Mammary epithelial cell (primary cell): ENCODE measurements at places on chromosomes 7 and 10.

DNA sequence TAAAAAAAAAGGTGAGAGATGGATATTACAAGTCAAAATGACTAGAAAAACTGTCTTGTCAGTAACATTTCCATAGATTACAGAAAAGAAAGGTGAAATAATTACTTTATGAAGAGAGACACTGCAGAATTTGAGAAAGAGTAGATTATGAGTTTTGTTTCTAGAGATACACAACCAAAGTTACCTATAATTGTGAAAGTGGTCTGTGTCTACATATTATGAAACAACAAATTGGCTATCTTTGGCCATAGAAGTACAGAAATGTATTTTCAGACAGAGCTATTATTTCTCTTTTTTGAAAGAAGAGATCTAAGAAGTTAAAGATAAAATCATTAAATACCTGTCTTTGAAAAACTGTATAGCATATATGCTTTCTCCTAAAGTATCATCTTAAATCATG lies 30.1 kb downstream of the KCND2 start:
- DNase-seq = no peak

DNA sequence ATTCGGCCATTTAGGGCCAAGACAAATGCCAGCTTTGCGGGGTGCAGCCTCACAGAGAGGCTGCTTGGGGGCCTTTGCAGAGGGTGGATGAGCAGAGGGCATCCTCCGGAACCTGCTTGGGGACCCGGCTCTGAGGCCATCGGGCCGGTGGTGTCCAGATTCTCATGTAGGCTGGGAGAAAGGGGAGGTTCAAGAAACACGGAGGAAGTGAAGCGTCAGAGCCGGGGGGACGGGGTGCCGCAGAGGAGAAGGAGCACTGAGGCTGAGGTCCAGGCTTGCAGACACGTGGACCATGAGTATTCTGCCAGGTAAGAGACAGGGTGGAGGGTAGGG lies 150.7 kb upstream of the SHH start:
- no peak for DNase-seq

- DNase-seq = no peak
Observed at GRCh38 chr7:153588586-153588985, 463.6 kb upstream of the DPP6 start.

DNA sequence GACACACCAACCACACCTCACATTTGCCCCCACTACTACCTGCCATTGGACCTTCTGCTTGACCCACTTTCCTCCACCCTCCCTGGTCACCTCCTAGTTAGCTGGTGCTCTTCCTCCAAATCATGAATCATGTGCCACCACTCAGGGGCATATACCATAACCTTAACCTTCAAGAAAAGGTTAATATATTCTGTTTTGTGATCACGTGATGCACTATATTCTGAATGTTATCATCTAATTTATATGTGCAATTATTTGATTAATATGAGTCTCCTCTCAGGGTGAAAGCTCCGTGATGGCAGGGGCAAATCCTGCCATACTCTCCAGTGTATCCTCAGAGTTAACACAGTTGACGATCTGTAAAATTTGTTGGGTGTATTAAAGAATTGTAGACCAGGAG lies 635.5 kb downstream of the XPNPEP1 start:
- DNase-seq = no peak

GRCh38 chr7:27438881-27439589 lies 196.4 kb downstream of the EVX1 start:
- DNase-seq = no peak

DNA sequence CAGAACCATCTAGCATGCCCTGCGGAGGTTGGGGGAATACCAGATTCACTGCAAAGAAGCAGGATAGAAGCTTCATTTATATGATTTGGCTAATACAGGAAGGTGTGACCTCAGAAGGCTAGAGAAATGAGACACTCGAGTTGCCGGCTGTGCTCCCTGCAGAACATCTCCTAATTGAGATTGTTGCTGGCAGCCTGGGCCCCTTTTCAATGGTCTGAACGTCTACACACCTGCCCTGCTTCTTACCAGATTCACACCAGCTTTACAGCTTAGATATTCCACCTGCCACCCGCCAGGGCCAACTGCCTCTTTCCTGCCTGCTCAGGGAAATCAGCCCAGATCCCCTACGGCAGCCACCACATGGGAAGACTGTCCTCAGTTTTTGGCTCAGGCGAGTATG lies 475.3 kb upstream of the AUTS2 start:
- DNase-seq = no peak

DNA sequence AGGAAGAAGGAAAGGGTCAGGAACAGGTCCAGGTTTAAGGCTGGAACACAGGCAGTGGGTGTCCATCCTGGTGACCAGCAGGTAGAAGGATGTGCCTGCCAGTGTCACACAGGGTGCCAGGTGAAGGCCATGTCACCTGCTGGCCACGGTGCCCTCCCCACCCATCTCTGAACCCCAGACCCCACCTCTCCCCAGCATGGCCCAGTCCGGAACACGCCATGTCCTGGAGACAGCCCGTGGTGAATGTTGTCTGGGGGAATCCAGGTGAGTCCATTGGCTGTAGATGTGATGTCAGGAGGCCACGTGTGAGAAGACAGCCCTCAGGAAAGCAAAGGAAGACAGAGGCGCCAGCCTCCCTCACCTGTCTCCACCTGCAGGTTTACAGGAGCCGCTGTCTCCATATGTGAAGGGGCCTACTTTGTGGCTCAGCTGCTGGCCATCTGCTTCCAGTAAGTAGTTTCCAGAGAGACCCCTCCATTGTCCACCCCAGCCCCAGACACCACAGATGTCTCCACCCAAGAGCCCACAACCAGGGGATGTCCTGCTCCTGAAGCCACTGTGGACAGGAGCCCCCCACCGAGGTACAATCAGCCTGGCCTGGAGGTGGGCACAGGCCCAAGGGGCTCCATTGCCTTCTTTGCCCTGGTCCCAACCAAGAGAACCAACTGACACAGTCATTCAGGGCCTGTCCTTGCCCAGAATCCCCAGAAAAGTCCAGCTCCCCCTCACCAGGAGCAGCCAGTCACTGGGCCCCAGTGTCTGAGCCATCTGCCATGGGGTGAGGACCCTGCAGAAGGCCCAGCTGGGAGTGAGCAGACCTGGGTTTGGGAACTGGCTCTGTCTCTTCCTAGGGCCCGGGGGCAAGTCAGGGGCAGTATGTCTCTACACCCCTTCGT lies 20.7 kb downstream of the TMEM72 start:
- DNase-seq = no peak

- DNase-seq = peak; percentile 64
Observed at GRCh38 chr10:34281661-34282582, 533.2 kb downstream of the PARD3 start.

DNA sequence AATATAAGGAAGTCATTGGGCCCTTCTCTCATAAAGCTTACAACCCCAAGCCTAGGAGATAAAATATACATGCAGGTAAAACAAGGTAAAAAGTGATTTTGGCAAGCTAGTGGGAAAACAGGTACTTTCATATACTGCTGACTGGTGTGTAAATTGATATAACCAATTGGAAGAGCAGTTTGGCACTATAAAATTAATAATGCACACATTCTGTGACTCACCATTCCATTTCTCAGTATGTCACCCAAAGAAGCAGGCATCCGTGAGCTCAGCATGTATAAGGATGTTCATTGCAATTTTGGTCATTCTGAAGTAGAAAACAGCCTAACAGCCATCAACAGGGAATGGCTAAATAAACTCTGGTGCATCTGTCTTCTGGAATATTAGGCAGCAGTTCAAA lies 2.9 kb downstream of the MACROH2A2 start:
- DNase-seq = peak; percentile 26

DNA sequence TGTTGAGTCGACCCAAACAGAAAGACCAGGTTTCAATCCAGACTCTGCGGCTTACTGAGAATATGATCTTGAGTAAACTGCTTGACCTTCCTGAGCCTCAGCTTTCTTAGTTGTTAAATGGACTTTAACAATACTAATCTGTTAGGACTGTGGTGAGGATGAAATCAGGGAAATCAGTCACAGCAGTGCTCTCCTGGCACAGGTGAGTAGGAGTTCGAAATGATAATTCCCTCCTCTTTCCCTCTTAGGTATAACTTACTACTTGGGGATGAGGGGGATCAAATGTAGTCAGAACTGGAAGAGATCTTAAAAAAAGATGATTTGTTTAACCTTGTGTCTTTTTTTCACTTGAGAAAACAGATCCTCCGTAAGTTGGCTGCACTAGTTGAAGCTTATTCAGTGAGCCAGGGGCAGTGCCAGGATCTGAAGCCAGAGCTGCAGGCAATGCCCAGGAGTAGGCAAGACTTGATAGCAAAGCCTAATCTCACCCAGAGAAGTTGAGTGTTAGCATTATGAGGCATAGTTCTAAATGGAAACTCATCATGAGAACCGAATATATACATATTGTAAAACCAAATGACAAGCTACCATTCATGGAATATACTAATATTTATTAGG lies 1.8 kb upstream of the MAGI2 start:
- DNase-seq = no peak

DNA sequence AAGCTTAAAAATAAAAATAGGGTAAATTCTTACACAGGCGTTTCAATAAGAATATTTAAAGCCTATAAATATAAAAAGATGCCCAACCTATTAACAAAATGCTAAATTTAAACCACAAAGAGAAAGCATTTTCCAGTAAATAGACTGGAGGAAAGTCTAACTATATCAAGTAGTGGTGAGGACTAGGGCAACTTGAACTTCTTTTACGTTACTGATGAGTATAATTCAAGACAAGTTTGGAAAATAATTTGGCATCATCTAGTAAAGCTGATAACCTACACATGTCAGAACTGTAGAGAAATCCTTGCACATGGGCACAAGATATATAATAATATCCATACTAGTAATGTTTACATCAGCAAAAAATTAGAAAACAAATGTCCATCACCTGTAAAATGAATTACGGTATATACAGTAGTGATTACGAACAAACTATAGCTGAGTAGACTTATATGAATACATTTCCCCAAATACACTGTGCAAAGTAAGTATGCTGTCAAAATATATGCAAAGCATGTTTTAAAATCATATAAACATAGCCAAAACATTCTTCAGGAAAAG lies 27.4 kb downstream of the CRPPA start:
- no peak for DNase-seq

DNA sequence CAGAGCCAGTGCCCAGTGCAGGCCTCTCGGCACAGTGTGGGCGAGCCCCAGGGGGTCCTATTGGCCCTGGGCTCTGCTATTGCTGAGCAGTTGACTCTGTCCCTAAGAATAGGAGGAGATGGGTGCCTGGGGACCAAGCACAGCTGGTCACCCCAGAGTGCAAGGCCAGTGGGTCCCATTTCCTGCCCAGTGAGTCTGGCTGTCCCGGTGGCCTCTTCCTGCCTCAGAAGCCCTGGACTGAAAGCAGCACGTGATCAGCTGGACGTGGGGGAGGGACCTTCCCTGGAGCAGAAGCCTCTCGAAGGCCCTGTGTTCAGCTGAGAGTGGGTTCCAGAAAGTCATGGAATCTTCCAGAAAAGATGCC lies 42.0 kb downstream of the PWWP2B start:
- DNase-seq = no peak

DNA sequence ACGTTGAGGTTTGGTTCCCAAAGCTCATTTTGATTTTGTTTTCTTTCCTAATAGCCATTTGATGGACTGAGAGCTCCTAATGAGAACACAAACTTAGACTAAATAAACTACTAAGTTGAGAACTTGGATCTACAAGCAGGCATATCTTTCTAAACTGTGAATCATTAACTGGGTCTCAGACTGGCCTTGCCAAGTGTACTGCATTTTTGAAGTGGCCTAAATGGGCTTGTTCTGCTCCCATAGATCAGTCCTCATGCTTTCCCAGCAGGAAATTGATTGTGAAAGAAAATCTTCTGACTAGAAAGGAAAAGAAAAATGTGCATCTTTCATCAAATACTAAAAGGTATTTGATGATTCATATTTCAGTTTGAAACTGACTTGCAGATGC lies 46.7 kb upstream of the RBM33 start:
- no peak for DNase-seq

DNA sequence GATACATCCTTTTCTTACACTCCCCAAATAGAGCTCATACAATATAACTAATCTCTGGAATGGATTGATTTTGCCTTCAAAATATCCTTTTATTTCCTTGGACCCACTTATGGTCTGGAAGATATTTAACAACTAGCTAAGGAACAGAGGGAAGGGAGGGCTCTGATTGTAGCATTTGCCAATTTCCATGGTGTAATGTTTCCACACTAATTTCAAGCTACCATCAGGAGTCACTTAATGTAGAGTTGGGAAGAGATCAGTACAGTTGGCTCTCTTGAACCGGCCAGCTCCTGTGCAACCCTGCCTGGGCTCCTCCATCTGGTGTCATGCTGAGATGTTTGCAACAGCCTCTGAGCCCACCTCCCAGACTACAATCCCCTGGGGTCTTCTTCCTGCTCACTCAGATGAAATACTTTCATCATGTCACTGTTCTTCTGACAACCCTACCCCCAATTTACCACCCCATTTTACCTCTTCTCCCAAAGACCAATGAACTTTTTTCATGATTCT lies 8.0 kb upstream of the IL6 start:
- DNase-seq = no peak

GRCh38 chr10:93715345-93715744 lies 13.0 kb upstream of the FRA10AC1 start:
- no peak for DNase-seq

GRCh38 chr10:73905256-73906020 lies 5.5 kb upstream of the PLAU start:
- no peak for DNase-seq

DNA sequence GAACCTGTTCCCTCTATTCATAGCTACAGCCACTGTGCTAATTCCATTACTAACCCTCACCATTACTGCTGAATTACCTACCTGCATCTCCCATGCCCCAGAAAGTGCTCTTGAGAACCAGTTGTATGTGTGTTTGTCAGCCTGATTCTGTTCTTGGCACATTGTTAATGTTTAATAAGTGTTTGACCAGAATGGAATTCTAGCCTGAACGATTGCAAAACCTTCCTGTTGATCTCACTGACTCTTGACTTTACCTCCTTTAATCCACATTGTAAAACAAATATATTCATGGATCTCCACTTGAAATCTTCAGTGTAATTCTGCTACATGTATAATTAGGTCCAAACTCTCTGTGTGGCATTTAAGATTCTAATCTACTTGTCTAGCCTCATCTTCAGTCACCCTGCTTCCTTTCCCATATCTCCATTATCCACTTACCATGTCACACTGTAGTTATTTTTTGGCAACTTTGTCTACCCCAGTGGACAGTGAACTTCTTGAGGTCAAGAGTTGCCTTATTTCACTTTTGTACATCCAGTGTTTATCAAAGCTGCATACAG lies 4.9 kb downstream of the ZNF277 start:
- no peak for DNase-seq

DNA sequence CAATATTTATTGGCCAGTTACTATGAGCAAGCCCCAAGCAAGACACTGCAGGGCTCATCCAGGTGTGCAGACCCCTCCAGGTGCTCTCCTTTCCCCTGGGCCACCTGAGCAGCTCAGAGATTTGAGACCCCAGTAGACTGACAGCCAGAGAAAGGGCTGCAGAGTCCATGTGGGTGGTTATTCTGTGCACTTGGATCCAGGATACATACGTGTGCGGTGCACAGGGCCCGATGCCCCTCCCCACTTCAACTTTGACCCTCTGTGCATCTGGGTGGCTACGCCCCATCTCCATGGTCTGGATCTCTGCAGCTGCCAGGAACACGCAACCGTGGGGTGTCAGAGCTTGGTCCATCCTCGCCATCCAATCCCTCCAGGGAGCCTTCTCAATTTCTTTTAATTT lies 72.9 kb downstream of the MKI67 start:
- no peak for DNase-seq
